Caudate nucleus (tissue), 63 donors: ENCODE measurements at places on chromosomes 12 and 14.

DNA sequence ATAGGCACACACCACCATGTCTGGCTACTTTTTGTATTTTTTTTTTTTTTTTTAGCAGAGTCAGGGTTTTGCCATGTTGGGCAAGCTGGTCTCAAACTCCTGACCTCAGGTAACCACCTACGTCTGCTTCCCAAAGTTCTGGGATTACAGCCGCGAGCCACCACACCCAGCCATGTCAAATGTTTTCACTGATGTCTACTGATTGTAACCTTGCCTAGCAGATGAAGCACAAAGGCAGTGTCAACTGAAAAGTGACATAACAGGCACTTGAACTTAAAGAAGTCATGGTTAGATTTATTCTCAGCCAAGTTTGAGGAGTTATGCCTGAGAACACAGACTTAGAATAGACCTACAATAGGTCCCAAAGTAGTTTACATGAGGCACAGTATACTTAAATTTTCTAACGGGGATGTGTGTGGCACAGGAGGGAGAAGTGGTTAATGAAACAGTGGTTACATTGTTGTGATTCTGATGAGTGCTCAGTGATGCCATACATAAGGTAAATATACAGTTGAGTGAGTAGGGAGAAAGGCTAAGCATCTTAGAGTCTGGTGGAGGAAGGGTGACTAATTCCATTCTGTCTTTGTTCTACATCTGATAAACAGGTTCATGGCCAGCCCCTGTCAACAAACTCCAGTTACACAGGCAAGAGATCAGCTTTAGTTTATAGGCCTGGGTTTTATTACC lies 12.6 kb upstream of the RNASE4 start:
- no peak for DNase-seq

DNA sequence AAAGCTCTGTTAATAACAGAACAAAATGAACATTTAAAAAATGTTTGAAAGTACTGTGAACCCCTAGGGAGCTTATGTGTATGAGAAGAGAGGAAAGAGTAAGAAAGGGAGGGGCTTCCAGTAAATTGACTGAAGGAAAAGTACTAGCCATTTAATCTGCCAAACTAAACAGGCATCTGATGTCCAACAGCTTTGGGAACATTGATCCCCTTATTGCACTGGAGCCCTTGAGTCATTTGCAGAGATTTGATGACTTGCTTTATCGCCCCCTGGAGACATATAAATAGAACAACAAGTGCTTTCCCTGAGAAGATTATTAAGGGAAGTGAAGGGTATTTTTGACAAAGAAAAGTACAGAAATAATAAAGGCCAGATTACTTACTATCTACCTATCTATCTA lies 319.3 kb upstream of the NOVA1 start:
- DNase-seq, result no peak

GRCh38 chr14:63435838-63436237 lies 107.3 kb downstream of the PPP2R5E start:
- DNase-seq, result no peak

DNA sequence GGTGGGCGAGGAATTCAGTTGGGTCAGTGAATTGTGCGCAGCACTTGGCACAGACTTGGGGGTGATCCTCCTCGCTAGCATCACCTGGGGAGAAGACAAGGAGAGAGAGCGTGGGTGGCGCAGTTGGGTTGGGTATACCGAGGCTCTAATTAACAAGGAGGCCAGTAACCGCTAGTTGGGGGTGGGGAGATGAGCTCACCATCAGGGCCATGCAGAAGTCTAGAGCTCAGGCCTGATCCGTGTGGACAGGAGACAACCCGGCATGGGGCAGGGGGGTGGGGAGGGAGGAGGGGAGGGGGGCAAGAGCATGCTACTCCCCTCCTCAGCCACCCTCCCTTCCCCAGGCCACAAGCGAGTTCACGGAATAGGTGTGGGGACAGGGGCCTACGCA lies 580 bp downstream of the SALL2 start:
- DNase-seq, result no peak

- no peak for DNase-seq
Measured at GRCh38 chr14:70472253-70473159, 20.5 kb downstream of the ADAM21 start.

- DNase-seq, result no peak
Measured at GRCh38 chr14:81153187-81153586, 67.6 kb downstream of the GTF2A1 start.

GRCh38 chr14:98347686-98348085 lies 924.3 kb downstream of the BCL11B start:
- DNase-seq, result no peak

GRCh38 chr12:69595689-69596088 lies 10.4 kb downstream of the CCT2 start:
- DNase-seq, result no peak

- no peak for DNase-seq
Measured at GRCh38 chr12:111359914-111360276, 9.0 kb downstream of the PHETA1 start.

- DNase-seq, result no peak
Measured at GRCh38 chr14:68854421-68854820, 61.6 kb upstream of the ZFP36L1 start.

- DNase-seq, result no peak
Measured at GRCh38 chr12:54372113-54372806, 8.0 kb upstream of the GPR84 start.

DNA sequence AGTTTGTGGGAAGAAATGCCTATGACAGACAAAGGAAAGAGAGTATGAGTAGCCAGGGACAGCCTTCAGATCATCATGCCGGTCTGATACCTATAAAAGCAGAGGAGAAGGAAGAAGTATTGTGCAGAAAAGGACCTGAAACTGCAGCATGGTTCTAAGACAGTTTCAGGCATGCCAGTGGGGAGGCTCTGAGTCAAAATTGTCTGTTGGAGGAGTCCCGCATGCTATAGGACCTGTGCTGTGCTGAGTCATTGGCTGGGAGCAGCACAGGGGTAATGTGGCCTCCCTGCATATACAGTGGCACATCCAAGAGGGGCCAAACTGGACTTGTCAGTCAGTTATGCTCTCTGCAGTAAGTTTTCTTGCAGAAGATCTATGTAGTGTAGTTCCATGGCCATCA lies 40.7 kb downstream of the NEUROD4 start:
- DNase-seq, result no peak

- no peak for DNase-seq
Measured at GRCh38 chr12:81114226-81114625, 36.3 kb downstream of the ACSS3 start.

DNA sequence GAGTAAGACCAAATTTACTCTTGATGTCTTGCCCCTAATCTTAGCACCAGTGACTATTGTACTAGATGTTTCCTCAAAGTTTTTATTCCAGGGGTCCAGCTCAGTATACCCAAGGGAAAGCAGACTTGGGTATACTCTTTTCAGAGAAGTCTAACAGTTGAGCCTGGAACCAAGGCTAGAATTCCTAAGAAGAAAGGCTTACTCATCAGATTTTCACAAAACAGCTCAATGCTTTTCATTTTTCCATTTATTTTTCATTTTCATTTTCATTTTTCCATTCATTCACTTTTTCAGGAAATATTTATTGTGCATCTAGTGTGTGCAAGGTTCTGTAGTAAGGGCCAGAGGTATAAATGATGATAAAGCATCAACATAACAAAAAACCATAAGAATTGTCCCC lies 143.2 kb downstream of the PHLDA1 start:
- DNase-seq, result no peak

- no peak for DNase-seq
Measured at GRCh38 chr14:102645746-102646440, 53.4 kb downstream of the RCOR1 start.

DNA sequence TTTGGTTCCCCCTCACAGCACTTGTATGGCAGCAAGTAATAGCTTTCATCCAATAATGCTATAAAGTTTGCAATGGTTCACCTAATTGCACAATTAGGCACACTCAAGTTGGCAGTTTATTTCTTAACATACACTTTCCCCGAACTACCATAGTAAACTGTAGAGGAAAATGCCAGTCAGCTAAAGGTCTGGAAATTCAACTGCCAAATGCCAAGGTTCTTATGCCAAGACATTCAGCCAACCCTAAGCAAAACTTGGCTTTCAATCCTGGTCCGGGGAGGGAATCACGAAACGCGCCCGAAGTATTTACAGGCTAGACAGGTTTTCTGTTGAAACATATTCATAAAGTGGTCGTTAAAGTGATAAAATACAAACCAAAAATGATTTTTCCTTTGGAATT lies 1512.4 kb upstream of the FLRT2 start:
- no peak for DNase-seq

DNA sequence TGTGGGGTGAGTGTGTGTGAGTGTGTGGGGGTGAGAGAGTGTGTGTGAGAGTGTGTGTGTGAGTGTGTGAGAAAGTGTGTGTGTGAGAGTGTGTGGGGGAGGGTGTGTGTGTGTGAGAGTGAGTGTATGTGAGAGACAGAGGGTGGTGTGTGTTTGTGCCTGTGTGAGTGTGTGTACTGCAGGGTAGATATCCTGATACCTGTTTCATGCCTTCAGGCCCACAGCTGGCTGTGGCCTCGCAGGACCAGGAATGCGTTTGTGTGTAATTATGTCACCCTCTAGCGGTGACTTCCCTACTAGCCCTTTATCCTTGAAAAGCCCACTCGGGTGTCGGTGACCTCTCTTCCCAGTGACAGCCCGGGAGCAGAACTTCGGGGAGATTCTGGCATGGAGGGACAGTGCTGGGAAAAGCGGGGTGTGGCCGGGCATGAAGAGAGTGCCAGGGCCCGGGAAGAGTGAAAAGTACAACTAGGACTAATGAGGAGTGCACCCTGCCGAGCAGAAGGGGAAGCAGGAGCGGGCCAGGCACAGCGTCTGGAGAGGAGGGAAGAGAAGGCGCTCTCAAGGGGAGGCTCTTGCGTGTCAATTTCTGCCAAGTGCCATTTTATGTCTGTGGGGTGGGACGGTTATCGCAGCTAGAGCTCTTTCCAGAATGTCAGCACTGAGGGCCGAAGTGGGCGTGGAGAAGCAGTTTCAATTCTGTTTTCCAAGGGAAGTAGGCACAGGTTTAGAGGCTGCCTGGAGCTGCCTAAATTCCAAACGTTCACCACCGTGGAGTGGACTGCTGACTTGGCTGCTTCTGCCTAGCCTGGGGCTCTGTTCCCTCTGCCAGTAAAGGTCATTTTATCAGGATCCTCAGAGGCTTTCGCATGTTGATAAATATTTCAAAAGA lies 11.0 kb upstream of the FBXL14 start:
- peak; percentile 47 for DNase-seq

DNA sequence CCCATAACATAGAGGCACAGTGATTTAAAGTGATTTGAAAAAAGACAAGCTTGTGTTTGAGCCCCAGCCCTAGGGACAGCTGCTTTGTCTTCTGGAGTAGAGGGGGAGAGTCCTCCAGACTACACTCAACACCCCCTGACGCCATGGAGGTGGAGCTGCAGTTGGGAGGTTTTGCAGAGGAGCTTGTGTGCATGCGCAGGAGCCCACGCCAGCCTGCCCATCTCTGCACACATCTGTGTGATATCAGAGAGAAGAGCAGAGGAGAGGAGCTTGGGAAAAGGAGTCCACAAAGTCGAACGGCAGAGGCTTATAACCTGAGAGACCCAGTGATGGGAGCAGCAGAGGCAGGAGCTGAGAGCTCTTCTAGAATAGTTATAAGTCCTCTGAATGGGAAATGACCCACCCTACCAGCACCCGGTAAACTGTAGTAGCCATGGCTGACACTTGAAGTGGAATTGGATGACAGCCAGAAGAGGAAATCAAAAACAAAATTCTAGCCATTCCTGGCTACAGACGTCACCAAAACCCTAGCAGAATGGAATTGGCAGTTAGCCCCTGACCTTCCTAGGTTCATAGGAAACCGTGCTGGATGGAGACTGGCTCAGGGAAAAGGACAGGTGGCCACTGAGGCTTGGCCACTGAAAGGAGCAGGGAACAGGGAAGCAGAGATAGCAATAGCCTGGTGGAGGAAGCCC lies 185.1 kb upstream of the VASH1 start:
- DNase-seq, result no peak
